ENCODE measurements at places on chromosomes 12 and 14. TPM values are rescaled to one million over a fixed set of nuclear protein-coding genes. Genes with fewer than 3 reads are reported as not detected.
A peak's percentile ranks its signal among the peaks of the same experiment; 100 is the strongest.

GRCh38 chr14:77053046-77053841, 24.7 kb upstream of the IRF2BPL start:
- DNase-seq = peak; percentile 80
- peak overlapping the region; percentile 33 for H3K27ac ChIP-seq
- no peaks in the 10 kb centered on the region for H3K36me3 ChIP-seq
- no peaks in the 10 kb centered on the region for H3K27me3 ChIP-seq

GRCh38 chr12:70971001-70971794, 50.7 kb upstream of the PTPRR start:
- no peak overlapping the region for H3K27ac ChIP-seq
- no peaks in the 10 kb centered on the region for H3K27me3 ChIP-seq
- no peak overlapping the region for H3K4me3 ChIP-seq
- no peak for DNase-seq
- H3K36me3 ChIP-seq = no peaks in the 10 kb centered on the region

Gene KCNMB4
- 7.1 TPM for total RNA-seq

DNA sequence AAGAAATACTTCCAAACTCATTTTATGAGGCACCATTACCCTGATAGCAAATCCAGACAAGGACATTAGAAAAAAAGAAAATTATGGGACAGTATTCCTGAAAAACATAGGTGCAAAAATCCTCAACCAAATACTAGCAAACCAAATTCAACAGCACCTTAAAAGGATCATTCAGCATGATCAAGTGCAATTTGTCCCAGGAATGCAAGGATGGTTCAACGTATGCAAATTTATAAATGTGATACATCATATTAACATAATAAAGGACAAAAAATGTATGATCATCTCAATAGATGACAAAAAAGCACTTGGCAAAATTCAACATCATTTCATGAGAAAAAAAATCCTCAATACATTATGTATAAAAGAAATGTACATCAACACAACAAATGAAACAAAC, 162.9 kb downstream of the DUSP6 start:
- no peak overlapping the region for H3K4me3 ChIP-seq
- H3K27ac ChIP-seq = no peak overlapping the region
- H3K27me3 ChIP-seq = no peaks in the 10 kb centered on the region
- H3K4me1 ChIP-seq = no peaks in the 10 kb centered on the region

DNA sequence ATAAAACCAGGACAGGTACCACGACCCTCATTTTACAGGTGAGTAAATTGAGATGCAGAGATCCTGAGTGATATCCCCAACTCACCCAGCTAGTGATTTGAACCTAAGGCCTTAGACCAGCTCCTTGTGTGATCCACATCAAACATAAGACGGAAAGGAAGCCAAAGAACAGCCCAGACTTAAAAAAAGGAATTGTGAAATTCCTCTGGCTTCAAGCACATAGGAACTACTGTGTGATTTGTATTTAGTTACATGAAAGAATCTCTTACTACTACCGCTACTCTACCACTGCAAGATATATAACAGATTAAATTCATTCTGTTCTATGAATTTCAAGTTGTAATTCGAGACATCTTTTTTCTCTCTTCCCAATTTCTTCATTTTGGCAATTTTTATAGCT, 10.5 kb downstream of the E2F7 start:
- H3K4me3 ChIP-seq = no peak overlapping the region
- no peaks in the 10 kb centered on the region for H3K27me3 ChIP-seq
- DNase-seq = no peak
- H3K4me1 ChIP-seq = no peaks in the 10 kb centered on the region

DNA sequence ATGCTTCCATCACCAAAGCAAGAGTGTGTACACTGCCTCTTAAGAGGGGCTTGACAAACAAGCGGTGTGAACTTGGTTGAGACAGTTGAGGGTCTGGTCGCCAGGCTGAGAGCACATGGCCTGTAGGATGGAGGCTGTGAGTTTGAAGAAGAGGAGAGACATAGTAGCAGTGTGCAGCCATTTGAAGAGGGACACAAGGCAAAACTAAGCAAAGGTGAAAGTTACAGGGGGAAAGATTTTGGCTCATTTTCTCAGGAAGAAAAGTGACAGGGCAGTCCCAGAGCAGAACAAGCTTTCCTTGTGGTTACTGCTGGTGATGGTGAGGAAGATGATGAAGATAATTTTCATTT, 11.3 kb upstream of the C12orf76 start:
- no peak overlapping the region for H3K27ac ChIP-seq
- H3K27me3 ChIP-seq = no peaks in the 10 kb centered on the region
- H3K36me3 ChIP-seq = no peaks in the 10 kb centered on the region
- H3K4me1 ChIP-seq = no peaks in the 10 kb centered on the region
- H3K4me3 ChIP-seq = no peak overlapping the region
- no peak for DNase-seq

Gene NTS
- total RNA-seq = not detected

All from testis (tissue), 5 donors.